Omental fat pad (tissue), 4 donors: ENCODE measurements at places on chromosomes 13 and 19.

DNA sequence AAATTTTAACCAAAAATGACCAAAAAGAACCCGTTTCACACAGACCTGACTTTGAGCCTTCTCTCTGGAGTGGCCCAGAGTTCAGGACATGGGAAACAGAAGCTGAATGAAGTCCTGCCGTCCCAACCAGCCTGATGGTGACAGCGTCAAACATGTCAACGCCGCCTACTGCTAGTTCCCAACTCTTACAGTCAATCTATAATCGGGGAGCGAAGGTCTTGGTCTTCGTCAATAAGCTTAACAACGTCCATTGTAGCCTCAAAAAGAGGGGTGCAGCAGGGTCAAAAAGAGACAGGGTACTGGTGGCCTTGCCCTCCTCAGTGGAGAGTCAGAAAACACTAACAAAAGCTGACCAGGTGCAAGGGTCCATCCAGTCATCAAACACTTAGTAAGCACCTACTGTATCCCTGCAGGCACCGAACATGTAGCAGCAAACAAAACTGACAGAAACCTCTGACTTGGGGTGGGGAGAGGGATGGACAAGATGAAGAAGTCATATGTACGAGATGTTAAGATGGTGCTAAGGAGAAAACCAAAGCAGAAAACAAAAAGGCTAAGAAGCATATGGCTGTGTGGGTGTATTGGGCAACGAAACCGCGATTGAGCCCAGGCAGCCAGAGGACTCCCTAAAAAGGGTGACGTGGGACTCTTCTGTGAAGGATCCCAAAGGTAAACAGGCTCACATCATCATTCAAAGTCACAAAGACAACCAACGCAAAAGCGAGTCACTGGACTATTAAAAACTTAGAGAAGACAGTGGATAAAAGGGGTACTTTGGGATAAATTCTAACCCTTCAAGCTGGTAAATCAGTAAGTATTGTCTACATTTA, 12.0 kb downstream of the MLLT1 start:
- no peak for DNase-seq

- no peak for DNase-seq
Observed at GRCh38 chr19:1113986-1114483, 10.2 kb downstream of the GPX4 start.

- DNase-seq = no peak
Observed at GRCh38 chr13:25292301-25292700, 5.0 kb upstream of the MTMR6 start.

DNA sequence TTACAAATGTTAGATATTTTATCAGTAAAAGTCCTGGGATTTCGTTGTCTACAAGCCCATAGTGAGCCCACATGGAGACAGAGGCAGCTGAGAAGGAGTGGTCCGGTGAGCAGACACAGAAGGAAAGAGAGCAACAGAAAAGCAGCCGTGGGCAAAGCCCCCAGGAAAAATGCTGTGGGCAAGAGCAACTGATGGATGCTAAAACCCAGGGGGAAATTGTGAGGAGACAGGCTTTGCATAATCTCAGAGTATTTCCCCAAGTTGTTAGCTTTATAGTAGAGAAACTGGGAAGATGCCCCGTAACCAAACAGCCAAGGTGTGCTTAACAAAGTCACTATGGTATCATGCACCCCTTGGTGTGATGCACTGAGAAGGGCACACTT, 35.1 kb downstream of the GJA3 start:
- DNase-seq = no peak

DNA sequence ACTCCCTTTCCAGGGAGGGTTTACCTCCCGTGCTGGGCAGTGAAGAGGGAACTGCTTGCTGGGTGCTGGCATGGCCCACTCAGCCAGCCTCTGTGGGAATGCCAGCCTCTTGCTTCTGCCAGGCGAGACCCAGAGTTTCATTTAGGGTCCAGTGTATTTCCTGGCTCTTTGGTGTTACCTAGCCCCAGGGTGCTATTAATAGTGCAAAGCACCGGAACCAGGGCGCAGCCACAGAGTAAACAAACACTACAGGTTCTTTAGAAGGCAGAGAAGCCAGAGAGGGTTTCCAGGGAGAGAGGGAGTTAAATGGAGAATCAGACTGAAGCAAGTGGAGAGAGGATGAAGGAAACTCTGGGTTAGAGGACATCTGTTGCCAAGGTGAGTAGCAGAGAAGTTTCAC, 74.9 kb upstream of the SPATA13 start:
- DNase-seq = no peak

DNA sequence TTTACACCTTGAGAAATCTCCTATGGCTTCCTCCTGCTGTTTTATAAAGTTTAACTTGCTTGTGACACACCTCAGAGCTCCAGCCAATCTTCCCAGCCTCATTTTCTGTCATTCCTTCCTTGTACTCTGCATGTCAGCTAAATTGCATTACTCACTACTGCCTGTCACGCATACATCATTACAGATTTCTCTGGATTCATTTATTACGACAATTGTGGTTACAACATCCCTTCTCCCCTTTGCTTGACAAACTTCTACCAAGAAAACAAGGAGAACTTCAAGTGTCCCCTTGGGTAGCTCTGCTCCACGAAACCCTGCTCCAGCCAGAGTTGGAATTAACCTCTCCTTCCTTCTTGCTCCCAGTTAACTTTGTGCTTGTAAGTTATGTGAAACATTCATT, 22.0 kb upstream of the GPR18 start:
- no peak for DNase-seq

DNA sequence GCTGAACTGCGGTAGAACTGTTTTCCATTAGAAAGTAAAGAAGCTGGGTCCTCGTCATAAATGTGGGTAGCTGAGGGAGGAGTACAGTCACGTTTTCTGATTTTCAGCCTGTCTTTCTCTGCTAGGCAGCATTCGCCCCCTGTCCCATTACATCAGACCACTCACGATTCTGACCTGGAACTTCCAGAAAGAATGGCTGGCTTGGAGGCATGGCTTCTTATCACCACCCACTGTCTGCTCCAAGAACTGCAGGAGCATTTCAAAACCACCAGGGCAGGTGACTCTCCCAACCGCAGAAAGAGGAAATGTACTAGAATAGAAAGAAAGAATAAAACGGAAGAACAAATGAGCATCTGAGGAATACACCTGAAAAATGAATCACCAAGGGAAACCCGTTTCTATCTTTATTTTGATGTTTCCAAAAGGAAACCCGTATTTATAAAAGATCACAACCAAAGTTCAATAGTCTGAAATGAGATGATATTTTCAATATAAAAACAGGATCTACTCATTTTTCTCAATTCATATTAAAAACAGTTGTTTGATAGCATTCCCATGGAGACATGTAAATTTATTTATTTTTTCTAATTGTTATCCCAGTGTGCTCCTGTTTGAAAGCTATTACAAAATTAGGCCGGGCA, 22.1 kb upstream of the POMP start:
- no peak for DNase-seq

DNA sequence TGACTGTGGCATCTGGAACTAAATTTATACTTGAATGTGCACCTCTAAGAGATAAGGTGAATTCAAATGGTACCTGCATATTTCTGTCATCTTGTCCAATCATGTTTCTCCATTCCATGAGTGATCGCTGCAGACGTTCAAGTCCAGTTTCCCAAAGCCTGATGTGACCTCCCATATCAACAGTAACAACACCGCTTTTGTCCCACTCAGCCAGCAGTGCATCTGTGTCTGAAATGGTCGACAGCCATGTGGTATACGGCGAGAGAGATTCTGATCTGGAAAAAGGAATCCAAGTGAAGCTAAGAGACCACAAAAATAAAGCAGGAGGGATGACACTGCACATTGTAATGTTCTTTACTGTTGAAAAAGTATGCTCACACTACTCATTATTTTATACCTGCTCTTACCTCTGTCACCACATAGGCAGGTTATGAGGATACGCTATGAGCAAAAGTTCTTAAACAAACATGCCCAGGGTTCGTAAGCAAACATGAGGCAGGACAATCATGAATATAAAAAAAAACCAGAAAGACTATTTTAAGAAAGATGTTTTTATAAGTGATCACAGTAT, 213.6 kb downstream of the RGCC start:
- no peak for DNase-seq

DNA sequence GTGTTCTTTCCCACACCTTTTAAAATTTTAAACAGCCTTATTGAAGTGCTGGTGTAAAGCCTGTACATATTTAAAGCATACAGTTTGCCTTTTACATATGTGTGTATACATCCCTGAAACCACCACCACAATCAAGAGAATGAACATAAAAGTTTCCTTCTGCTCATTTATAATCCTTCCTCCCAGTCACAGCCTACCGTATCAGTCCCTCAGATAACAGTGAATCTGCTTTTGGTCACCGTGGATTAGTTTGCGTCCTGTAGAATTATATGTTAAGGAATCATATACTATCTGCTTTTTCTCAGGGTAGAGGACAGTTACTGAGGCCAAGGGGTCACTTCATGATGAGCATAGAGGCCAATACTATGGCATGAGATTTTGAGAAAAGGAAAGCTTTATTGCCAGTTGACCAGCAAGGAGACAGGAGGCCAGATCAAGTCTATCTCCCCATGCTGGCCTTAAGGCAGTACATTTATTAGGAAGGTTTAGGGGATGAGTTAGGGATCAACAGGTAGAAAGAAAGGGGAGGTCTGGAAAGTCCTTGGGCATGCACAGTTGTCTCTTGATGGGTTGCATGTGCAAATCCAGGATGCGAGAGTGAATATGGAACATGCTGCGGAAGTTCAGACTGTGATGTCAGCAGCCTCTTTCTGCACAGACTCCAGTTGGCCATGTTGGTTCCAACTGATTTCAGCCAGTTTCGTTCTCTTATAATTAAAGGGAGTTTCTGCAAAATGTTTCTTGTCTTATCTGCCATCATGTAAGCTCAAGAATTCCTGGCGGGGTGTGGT, 36.3 kb upstream of the LSM14A start:
- no peak for DNase-seq

GRCh38 chr13:32790731-32791130, 204.5 kb downstream of the PDS5B start:
- no peak for DNase-seq

DNA sequence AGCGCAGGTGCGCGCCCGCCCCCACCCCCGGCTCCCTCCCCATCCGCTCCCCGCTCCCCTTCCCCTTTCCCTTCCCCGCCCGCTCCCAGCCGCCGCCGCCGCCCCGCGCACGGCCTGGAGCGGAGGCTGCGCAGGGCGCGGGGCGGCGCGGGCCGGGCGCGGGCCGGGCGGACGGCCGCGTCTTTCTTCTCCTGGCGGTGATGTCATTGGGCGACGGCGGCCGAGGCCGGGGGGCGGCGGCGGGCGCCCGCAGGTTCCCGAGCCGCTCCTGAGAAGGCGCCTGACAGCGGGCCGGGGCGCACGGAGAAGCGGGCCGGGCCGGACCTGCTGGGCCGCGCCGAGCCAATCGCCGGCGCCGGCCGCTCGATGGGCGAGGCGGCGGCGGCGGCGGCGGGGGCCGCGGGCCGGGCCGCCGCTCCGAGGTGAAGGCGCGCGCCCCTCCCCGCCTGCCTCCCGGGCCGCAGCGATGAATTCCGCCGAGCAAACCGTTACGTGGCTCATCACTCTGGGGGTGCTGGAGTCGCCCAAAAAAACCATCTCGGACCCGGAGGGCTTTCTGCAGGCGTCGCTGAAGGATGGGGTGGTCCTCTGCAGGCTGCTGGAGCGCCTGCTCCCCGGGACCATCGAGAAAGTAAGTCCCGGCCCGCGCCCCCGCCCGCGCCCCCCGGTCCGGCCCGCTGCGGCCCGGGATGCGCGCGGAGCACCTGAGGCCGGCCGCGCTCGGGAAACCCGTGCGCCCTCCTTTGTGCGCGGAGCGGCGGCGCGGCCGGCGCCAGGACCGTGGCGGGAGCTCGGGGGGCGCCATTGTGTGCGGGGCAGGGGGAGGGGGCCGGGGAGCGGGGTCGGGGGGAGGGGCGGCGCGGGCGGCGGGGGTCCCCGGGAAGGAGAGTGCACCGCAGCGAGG, at the start of gene ARHGEF7:
Gene ARHGEF7, plus strand, starts transcription at position 250 of the 904 bp plus-strand sequence. Its CDS starts 217 bp downstream, at position 467.
- no peak for DNase-seq

- DNase-seq = no peak
Observed at GRCh38 chr19:749811-750210, 1.1 kb upstream of the MISP start.

DNA sequence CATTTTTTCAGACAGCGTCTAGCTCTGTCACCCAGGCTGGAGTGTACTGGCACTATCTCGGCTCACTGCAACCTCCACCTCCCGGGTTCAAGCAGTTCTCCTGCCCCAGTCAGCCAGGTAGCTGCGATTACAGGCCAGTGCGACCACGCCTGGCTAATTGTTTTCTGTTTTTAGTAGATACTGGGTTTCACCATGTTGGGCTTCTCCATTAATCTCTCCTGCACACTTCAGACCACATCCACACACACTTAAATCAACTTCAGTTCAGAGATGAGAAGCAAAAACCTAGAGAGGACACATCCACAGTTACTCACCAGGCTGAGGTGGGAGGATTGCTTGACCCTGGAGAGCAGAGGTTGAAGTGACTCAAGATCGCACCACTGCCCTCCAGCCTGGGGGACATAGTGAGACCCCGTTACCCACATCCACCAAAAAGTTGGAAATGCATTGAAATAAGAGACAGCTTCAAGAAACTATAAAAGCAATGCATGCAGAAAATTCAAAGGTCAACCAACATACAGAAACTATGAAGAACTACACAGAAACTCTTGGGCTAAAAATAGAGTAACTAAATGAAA, 42.3 kb downstream of the ZNF611 start:
- DNase-seq = no peak

- DNase-seq = no peak
Observed at GRCh38 chr13:75353781-75354193, 128.2 kb downstream of the TBC1D4 start.

DNA sequence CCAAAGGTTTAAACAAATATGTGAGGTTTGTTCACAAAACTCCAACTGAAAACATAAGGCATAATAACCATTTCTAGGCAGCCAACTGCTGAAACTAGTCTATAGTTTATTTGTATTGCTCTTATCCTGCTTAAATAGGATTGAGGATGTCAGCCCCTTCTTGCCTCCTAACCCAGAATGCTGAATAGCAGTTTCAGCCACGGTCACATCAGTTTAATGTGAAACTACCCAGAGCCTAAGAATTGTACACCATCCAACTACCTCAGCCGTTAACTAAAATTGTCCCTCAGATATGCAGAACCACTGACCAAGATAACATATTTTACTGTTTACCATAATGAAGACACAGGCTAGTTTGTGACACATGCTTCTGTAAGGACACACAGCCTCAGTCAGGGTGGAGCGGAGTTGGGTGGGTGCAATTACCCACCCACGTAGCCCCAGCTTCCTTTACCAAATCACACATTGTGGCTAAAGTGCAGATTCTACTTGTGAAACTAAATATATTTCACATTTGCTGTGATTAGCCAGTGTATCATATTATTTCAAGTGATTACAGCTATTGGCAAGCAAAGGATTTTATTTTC, 259.9 kb downstream of the EFNB2 start:
- DNase-seq = no peak

GRCh38 chr13:100014621-100015020, 33.0 kb downstream of the ZIC2 start:
- no peak for DNase-seq

GRCh38 chr19:29873801-29874575, 62.2 kb downstream of the CCNE1 start:
- no peak for DNase-seq

- DNase-seq = no peak
Observed at GRCh38 chr13:49635599-49636433, 7.5 kb downstream of the ARL11 start.
